ENCODE measurements at places on chromosomes 5 and 9. TPM values are rescaled to one million over a fixed set of nuclear protein-coding genes. Genes with fewer than 3 reads are reported as not detected.

DNA sequence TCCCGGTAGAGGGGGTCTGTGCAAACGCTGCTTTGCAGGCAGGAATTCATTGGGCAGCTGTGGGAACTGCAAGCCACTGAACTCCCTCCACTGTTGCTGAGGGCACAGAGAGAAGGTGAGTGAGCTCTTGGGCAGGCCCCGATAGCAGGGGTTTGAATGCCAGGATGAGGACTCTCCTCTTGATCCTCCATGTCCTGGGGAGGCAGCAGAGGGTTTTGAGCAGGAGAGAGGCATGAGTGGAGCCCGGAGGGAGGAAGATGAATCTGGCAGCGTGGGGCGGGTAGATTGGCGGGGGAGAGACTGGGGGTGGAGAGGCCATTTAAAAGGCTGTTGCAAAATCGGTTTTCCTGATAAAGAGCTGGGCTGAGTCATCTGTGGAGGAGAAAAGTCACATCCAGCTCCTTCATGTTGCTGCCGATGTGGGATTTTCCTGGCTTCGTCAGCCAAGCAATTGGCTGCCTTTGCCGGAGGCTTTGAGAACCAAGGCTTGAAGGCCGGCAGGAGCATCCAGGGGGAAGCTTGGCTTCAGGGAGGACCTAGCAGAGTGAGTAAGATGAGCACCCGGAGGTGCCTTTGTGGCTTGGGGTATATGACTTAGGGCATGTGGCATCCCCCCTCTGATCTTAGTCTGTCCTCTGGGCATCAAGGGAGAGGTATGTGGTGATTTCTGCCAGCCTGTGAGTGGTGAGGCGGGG, at the start of gene SYNPO:
Gene SYNPO, plus strand, starts transcription at position 350 of the 695 bp plus-strand sequence. CDS start 7,616 bp downstream, outside the sequence.
- H3K4me1 ChIP-seq = peaks cover 48% of the 10 kb centered on the region
- H3K27ac ChIP-seq = peak within 1 kb of the TSS; percentile 78
- no peak within 1 kb of the TSS for H3K4me3 ChIP-seq
- no peaks in the 10 kb centered on the region for H3K27me3 ChIP-seq
- H3K36me3 ChIP-seq = no peaks in the 10 kb centered on the region
- DNase-seq = peak; percentile 29

DNA sequence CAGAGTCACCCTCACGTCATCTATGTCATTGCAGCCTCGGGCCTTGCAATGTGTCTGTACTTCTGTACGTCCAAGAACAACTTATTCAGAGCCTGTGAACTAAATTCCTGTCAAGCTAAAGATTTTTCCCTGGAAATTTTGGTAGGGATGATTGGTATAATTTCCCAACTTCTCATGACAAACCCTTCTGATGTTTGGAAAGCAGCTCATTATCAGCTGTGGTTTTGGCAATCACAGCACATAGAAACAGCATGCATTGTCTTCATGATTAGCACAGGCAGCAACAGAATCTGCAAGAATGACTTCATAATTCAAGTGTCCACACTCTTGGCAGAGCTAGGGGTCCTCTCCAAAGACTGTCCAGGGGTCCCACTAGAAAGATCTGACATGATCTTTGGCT, 49.5 kb downstream of the APBA1 start:
- no peak for DNase-seq
- no peaks in the 10 kb centered on the region for H3K27me3 ChIP-seq
- no peaks in the 10 kb centered on the region for H3K36me3 ChIP-seq
- no peak overlapping the region for H3K27ac ChIP-seq

DNA sequence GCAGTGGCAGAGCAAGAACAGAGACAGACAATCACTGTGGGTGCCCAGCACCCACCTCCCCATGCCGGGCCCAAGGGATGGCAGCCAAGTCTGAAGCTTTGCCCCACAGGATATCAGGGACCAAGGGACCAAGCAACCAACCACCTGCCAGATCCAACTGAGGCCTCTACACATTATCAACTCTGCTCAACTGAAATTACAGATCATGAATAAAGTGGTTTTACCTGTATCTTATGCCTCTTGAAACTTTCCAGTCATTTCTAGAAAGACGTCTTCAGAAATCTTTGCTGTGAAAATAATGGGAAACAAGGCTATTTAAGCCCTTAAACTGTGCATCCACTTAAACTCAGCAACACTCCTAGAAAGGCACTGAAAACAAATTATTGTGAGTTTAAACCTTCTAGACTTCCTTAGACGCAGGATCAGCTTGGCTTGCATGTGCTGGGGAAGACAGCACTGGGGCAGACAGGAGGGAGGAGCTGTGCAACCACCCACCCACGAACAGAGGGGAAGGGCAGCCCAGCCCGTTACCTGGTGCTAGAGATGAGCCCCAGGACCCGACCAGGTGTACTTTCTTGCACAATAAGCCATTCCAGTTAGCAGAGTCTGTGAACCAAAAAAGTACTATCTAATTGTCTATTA, 80.0 kb downstream of the SEMA4D start:
- peaks cover 15% of the 10 kb centered on the region for H3K4me1 ChIP-seq
- H3K36me3 ChIP-seq = no peaks in the 10 kb centered on the region
- no peak overlapping the region for H3K4me3 ChIP-seq
- H3K27me3 ChIP-seq = no peaks in the 10 kb centered on the region
- DNase-seq = no peak

GRCh38 chr5:175854231-175855040, 16.9 kb upstream of the CPLX2 start:
- no peaks in the 10 kb centered on the region for H3K4me1 ChIP-seq
- DNase-seq = no peak
- H3K4me3 ChIP-seq = no peak overlapping the region
- H3K27me3 ChIP-seq = no peaks in the 10 kb centered on the region

GRCh38 chr9:18855656-18856055, 177.4 kb downstream of the SAXO1 start:
- H3K27ac ChIP-seq = no peak overlapping the region
- no peaks in the 10 kb centered on the region for H3K4me1 ChIP-seq

DNA sequence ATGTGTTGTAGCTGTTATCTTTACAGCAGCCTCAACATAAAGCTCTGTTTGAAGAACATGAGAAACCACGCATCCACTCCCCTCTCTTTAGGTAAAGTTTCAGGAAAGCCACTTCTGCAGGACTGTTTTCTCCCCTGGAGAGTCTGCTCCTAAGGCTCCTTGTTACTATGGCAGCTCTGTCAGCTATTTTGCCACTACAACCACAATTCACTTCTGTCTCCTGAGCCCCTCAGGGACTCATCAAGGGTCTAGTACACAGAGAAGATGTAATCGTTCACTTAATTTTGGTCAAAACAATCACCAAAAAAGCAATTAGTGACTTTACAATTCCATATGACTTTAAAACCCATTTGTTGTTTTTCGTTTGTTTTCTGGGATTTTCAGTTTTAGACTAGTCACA, 157.7 kb downstream of the FBN2 start:
- no peaks in the 10 kb centered on the region for H3K36me3 ChIP-seq
- H3K4me1 ChIP-seq = no peaks in the 10 kb centered on the region
- H3K4me3 ChIP-seq = no peak overlapping the region
- DNase-seq = no peak

DNA sequence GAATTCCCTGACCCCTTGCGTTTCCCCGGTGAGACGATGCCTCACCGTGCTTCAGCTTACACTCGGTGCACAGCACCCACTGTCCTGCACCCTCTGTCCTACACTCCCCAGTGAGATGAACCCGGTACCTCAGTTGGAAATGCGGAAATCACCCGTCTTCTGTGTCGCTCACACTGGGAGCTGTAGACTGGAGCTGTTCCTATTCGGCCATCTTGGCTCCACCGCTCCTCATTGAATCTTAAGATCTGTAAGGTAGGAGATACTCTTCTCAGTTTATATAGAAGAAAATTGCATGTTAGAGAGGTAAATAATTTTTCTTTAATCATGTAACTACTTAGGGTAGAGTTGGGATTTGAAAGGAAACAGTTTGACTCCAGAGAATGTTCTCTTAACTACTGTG, 62.2 kb downstream of the DMRTA1 start:
- no peak for DNase-seq
- H3K4me3 ChIP-seq = no peak overlapping the region
- no peaks in the 10 kb centered on the region for H3K4me1 ChIP-seq
- no peaks in the 10 kb centered on the region for H3K27me3 ChIP-seq
- no peaks in the 10 kb centered on the region for H3K36me3 ChIP-seq
- H3K27ac ChIP-seq = no peak overlapping the region

GRCh38 chr5:125719681-125720347, 703.4 kb upstream of the GRAMD2B start:
- H3K27me3 ChIP-seq = no peaks in the 10 kb centered on the region
- H3K4me1 ChIP-seq = no peaks in the 10 kb centered on the region
- H3K27ac ChIP-seq = no peak overlapping the region
- DNase-seq = no peak
- H3K36me3 ChIP-seq = no peaks in the 10 kb centered on the region

- no peak overlapping the region for H3K4me3 ChIP-seq
- DNase-seq = no peak
- no peaks in the 10 kb centered on the region for H3K27me3 ChIP-seq
- peaks cover 52% of the 10 kb centered on the region for H3K4me1 ChIP-seq
- H3K27ac ChIP-seq = peak overlapping the region; percentile 24
Observed at GRCh38 chr5:134435560-134435959, 23.9 kb upstream of the CDKN2AIPNL start.

GRCh38 chr5:139462586-139463276, at the start of gene ECSCR:
Gene ECSCR, minus strand, starts transcription at chr5:139462743. Its CDS starts 73 bp downstream, at chr5:139462670.
- H3K36me3 ChIP-seq = no peaks in the 10 kb centered on the region
- no peak within 1 kb of the TSS for H3K4me3 ChIP-seq
- H3K27me3 ChIP-seq = no peaks in the 10 kb centered on the region
- H3K27ac ChIP-seq = peak within 1 kb of the TSS; percentile 66

GRCh38 chr5:35058374-35058788, 10.6 kb upstream of the AGXT2 start:
- no peak for DNase-seq
- no peaks in the 10 kb centered on the region for H3K4me1 ChIP-seq
- H3K27me3 ChIP-seq = no peaks in the 10 kb centered on the region
- H3K27ac ChIP-seq = no peak overlapping the region
- no peaks in the 10 kb centered on the region for H3K36me3 ChIP-seq

GRCh38 chr5:68033961-68034571, 181.5 kb upstream of the PIK3R1 start:
- H3K36me3 ChIP-seq = no peaks in the 10 kb centered on the region
- H3K4me1 ChIP-seq = peaks cover 9% of the 10 kb centered on the region
- no peak overlapping the region for H3K4me3 ChIP-seq
- peak; percentile 73 for DNase-seq
- no peaks in the 10 kb centered on the region for H3K27me3 ChIP-seq

- H3K4me3 ChIP-seq = peak overlapping the region; percentile 23
- H3K36me3 ChIP-seq = no peaks in the 10 kb centered on the region
- no peaks in the 10 kb centered on the region for H3K27me3 ChIP-seq
- H3K27ac ChIP-seq = no peak overlapping the region
Observed at GRCh38 chr9:121599872-121600585, 51.4 kb upstream of the DAB2IP start.

- DNase-seq = peak; percentile 64
- H3K27me3 ChIP-seq = no peaks in the 10 kb centered on the region
- H3K27ac ChIP-seq = no peak overlapping the region
- no peak overlapping the region for H3K4me3 ChIP-seq
- peaks cover 5% of the 10 kb centered on the region for H3K36me3 ChIP-seq
Observed at GRCh38 chr9:97710356-97711222, 13.4 kb upstream of the XPA start.

- H3K4me1 ChIP-seq = no peaks in the 10 kb centered on the region
- H3K27me3 ChIP-seq = no peaks in the 10 kb centered on the region
- H3K4me3 ChIP-seq = no peak overlapping the region
- H3K36me3 ChIP-seq = no peaks in the 10 kb centered on the region
Observed at GRCh38 chr9:81430727-81431126, 258.6 kb downstream of the TLE1 start.

DNA sequence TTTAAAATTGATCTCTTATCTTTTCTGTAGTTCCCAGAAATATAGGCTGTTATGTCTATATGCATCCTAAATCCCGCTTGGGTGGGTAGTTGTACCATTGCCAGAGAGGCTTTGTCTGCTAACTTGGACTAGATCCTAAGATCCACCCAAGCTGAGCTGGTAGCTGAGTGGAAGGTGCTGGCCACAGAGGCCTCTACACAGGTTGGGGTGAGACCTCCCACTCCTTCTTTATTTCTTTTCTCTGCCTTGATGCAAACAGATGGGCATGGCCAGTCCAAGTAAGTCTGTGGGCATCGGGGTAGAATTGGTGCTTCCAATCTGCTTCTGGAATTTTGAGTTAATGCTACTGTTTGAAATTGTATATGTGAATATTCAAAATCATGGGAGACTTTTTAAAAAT, 14.4 kb upstream of the GADD45G start:
- no peak overlapping the region for H3K27ac ChIP-seq
- no peaks in the 10 kb centered on the region for H3K27me3 ChIP-seq
- no peaks in the 10 kb centered on the region for H3K36me3 ChIP-seq
- no peak overlapping the region for H3K4me3 ChIP-seq
- no peaks in the 10 kb centered on the region for H3K4me1 ChIP-seq

DNA sequence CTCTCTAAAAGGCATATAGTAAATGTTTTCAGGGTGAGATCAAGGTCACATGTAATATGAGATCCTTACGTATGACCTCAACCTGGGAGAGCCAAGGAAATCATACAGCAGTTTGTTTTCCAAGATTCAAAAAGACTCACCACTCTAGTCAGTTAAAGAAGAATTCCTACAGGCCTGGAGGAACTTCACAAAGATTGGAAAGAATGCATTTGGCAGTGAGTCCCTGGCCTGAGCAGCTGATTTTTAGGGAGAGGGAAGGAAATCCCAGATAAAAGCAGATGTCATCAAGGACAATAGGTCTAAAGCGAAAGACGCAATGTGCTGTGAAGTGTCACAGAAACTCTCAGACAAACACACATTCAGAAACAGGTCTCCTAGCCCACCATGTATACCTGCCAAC, 424.0 kb upstream of the ZNF462 start:
- H3K4me3 ChIP-seq = no peak overlapping the region
- H3K4me1 ChIP-seq = no peaks in the 10 kb centered on the region
- H3K27me3 ChIP-seq = no peaks in the 10 kb centered on the region
- no peak overlapping the region for H3K27ac ChIP-seq

DNA sequence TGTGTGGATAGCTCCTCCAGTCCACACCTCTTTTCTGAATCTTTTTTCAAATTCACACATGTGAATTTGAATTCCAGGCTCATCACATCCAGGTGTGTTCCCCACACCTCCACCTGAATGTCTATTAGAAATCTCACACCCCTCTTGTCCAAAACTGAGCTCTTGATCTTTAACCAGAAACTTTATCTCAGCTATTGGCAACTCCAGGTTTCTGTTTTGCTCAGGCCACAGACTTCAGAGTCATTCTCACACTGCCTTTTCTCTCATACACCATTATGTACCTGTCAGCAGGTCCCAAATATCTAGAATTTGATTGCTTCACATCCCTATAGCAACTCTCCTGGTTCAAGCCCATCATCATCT, 11.6 kb downstream of the NIPSNAP3B start:
- DNase-seq = no peak
- H3K27ac ChIP-seq = no peak overlapping the region
- no peaks in the 10 kb centered on the region for H3K36me3 ChIP-seq
- H3K27me3 ChIP-seq = no peaks in the 10 kb centered on the region
- H3K4me3 ChIP-seq = no peak overlapping the region

- H3K27ac ChIP-seq = no peak overlapping the region
- no peak for DNase-seq
- H3K4me1 ChIP-seq = peaks cover 10% of the 10 kb centered on the region
Observed at GRCh38 chr9:32832346-32832745, 49.0 kb downstream of the TMEM215 start.

Gene FCN2
- total RNA-seq = not detected

Gene FNBP1
- 55.8 TPM for total RNA-seq

Gene HAVCR2
- total RNA-seq = 3.7 TPM

Gene SMIM33
- not detected for total RNA-seq

Gene TMEM252
- total RNA-seq = not detected

Gene FGF10
- 30.8 TPM for total RNA-seq

Gene FAM221B
- not detected for total RNA-seq

Gene CDX1
- total RNA-seq = not detected

Gene SOX30
- not detected for total RNA-seq

Gene CCNI2
- total RNA-seq = not detected

Gene HTR4
- total RNA-seq = not detected

Gene FGF18
- total RNA-seq = 1.0 TPM

Gene CCIN
- total RNA-seq = 0.40 TPM
